NCI-H524 (cell line): ENCODE measurements at places on chromosomes 2 and 18.

DNA sequence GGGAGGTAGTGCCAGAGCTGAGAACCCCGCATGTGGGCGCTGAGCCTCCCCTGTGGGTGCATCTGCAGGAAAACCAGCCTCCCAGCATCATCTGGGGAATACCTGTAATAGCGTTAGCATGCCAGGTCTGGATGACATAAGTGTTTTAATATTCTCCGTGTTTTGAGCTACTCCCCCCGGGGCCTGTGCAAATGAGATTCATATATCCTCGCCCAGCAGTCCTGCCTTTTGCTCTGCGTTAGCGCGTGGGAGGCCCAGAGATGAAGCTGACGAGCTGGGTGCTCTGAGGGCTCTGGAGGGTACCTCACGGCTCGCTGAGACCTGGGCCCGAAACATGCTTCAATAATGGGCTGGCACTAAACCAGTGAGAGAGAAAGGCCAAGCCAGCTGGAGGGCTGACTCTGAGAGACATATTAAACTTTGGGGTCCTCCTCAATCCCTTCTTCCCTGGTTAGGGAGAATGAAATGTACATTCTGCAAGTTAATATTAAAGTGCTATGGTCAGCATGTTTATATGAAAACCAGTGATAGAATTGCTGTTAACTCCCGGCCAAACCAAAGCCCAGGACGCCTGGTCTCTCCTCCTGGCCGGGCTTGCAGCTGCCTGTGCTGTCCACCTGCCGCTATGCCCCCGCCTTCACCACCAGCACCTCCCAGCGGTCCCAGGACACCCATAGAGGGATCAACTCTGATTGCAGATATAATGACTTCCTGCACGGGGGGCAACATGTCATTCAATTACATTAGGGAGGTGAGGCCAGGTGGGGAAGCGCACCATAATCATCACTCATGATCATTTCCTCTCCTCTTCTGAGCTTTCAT lies 77.0 kb downstream of the EDAR start:
- no peak for DNase-seq

GRCh38 chr2:58739033-58739432 lies 497.9 kb upstream of the FANCL start:
- DNase-seq: no peak

DNA sequence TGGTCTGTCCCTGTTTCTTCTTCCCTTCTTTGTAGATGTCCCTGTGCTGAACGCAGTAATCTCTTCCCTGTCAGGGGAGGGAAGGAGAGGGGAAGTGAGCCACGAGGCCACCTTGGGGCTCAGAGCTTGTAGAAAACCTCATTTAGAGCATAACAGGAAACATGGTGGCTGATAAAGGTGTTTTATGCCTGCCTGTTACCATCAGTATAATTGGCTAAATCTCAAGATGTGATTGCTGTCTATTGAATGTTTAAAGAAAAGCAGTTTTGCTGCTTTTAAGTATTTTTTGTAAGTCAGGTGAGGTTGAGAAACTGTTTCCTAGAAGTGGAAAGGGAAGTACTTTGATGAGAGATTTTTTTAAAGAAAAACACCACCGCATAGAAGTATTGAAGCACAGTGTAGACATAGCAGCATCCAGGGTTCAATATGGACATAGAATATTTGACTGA lies 59.7 kb upstream of the PDK1 start:
- DNase-seq: no peak

DNA sequence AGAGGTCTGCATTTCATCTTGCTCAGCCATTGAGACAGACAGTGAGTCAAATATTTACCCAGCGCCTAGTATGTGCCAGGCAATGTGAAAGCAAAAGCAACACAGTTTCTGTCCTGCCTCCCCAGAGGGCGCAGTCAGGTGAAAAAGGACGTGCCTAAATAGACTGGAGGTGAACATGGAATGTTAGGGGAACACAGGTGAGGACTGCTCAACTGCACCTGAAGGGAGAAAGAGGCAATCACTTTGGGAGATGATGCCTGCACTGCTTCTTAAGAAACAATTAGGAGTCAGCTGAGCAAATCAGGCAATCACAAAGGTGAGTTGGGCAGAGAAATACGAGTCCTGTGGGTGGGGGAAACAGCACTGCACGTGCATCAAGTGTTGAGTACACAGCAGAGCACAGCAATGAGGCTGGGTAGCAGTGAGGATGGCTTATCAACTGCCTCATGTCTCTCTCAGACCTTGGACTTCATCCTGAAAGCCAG lies 218.3 kb upstream of the SMAD7 start:
- no peak for DNase-seq

DNA sequence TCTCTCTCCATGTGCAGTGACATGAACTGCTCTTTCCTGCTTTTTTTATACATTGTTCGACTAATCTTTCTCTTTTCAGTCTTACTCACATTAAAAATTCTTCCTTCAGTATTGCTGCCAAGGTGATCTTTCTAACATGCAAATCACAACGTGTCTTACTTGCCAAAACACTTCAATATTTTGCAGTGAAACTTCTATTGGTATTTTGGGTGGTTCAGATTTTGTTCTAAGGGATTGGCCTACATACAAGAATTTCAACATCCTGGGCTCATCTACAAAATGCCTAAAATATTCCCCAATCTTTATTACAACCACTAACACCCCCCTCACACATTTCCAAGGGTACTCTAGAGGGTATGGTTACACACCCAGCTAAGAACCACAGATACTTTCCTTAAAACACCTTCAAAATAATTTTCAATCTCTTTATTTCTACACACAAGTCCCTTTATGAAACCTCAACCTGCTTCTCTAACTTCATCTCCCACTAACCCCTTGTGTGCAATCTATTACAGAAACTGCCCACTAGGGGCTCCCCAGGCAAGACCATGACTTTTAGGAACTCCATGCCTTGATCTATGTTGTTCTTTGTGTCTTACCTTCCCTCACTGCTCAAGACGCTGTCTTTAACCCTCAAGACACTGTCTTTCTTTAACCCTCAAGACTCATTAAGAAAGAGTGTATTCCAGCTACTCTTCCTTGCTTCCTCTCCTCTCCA lies 50.9 kb downstream of the COL3A1 start:
- no peak for DNase-seq

DNA sequence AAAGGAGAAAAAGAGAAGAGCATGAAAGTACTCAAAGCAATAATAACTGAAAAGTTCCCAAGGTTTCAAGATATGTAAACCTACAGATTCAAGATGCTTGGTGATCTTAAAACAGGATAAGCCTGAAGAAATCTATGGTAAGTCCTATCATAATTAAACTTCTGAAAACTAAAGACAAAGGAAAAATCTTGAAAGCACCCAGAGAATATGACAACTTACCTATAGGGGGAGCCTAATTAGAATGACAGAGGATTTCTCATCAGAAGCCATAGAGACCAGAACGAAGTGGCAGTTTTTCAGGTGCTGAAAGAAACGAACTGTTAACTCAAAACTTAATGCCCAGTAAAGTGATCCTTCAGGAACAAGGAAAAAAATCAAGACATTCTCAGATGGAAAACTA lies 59.7 kb downstream of the XDH start:
- no peak for DNase-seq

GRCh38 chr18:36298126-36298741 lies 721 bp downstream of the FHOD3 start:
- peak; percentile 56 for DNase-seq

- no peak for DNase-seq
Measured at GRCh38 chr2:236740506-236740905, 170.9 kb downstream of the ACKR3 start.

GRCh38 chr2:176565641-176566323 lies 296.5 kb downstream of the MTX2 start:
- no peak for DNase-seq

GRCh38 chr2:134249755-134250154 lies 4.1 kb upstream of the MGAT5 start:
- no peak for DNase-seq

DNA sequence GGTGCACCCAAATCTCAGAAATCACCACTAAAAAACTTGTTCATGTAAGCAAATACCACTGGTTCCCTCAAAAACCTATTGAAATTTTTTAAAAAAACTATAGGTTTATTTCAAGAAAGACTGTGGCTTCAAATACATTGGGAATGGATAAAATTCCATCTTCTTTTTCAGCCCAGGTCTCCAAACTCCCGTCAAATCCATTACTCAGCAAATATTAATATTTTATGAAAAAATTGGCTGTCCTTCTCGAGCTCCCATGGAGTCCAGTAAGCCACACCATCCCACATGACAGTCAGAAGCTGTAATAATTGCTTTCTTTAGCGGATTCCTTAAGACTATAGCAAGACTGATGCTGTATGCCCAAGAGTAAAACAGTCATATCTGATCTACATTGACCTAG lies 204.4 kb upstream of the DOK6 start:
- DNase-seq: no peak

DNA sequence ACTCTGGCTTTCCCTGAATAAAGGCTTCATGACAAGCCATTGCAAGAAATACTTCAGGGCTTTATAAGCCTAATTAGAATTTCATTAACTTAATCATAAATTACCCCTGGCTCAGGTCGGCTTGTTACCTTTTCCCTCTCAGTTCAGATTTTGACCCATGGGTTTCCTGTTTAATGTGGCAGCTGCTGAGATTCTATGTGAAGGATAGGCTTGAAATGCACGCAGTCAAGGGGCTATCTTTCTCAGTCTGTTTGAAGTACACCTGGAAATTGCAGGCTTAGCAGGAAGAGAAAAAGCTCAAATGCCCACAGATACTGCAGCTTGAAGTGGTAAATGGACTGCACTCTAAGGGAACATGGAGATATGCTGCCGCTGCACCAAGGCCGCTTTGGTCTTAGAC lies 49.4 kb downstream of the CAVIN2 start:
- DNase-seq: no peak

DNA sequence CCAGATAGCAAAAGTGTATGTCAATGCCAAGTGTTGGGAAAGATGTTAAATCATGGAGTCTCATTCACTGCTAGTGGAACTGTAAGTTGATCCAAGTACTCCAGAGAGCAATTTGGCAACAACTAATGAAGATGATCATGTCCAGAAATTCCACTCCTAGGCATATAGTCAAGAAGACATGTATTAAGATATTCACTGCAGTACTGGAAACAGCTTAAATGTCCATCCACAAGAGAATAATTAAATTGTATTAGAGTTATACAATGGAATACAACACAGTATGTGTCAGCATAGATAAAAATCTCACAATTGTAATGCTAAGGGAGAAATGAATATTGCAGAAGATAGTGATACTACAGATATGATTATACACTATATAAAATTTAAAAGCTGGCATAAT lies 15.2 kb upstream of the LBH start:
- DNase-seq: no peak

GRCh38 chr2:106866641-106867040 lies 19.3 kb downstream of the ST6GAL2 start:
- DNase-seq: no peak

DNA sequence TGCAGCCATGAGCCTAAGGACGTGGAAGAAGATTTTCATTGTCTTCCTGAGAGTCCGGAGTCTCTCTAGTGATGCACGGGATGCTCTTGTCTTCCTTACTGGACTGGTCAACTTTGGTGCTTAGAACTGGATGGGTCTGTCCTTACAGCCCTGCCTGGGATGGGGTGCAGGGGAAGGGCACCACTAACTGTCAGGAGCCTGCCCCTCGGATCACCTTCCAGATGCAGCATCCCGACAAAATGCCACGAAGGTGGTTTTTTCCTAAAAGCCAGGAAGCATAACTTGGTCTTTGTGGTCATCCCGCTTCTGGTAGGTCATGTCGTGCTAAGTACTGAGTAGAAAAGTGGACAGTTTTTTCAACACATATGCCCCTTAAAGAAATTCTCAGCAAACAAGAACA lies 207.4 kb upstream of the TWIST2 start:
- no peak for DNase-seq

DNA sequence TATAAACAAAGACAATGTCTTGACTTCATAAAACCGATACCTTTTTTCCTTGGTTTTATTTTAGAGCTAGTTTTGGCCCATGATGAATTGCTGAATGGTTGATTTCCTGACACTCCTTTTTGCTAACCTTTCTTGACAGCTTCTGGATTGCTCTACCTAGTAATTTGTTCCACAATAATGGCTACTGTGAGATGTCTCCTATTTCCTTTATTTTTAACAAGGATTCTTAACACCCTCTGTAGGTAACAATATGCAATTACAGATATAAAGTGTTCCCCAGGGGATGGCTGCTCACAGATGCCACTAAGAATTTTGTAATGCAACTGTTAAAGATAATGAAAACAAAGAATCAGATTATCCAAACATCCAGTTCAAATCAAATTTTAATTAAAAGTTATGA lies 100.8 kb upstream of the ATP5MC3 start:
- peak; percentile 82 for DNase-seq

DNA sequence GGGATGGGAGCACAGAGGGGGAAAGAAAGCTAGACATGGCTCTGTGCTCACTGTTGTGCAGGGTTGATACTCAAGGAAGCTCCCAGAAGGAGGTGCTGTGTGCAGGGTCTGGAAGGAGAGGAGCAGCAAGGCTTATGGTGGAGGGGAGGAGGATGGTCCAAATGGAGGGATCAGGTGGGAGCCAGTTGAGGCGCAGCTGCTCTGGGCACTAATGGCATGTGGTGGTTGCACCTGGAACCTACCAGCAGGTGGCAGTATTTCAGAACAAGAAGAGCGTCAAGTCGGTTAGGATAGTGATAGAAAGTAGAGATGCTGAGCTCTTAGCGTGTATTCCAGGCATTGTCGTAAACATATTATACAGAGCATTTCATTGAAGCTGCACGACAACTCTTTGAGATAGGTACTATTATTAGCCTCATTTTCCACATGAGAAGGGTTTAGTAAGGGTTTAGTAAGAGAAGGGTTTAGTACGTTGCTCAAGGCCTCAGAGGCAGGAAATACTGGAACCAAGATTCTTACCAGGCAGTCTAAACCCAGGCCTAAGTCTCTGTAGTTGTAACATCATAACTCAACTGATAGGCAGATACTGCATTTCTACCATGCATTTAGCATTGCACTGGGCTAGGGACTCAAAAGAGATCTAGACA lies 223.7 kb downstream of the CYP26B1 start:
- peak; percentile 70 for DNase-seq

DNA sequence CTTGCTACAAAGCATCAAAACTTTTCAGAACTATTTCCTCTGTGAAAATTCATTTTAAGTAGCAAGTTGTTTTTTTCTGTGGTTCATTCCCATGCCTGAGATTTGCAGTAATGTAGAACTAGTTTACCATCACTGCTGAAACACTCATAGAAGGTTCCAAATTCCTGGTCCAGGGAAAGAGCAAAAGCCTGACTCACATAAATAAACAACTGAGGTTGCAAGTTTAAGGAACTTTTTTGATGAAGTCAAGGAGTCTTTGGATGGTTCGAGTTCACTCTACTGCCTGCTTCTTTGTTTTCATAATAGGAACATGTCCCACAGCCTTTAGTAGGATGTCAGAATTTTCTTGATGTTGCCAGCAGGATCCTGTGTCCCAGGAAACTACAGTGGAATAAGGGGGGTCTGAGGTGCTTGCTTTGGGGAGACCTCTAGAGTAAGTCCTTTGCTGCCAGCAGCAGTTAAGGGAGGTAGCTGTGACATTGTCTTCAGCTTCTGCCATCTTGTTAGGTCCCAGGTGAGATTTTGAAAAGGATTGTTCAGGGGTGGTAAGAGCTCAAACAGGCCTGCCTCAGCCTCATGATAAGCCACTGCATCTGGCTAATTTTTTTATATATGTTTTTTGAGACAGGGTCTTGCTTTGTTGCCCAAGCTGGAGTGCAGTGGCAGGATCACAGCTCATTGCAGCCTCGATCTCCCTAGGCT lies 43.9 kb downstream of the ACSL3 start:
- DNase-seq: no peak

- DNase-seq: peak; percentile 58
Measured at GRCh38 chr2:200306196-200306930, at the start of gene SPATS2L. Gene SPATS2L (plus strand): TSS chr2:200306693. CDS start chr2:200389245, 82,552 bp downstream.

GRCh38 chr2:25251422-25252273 lies 83.3 kb upstream of the POMC start:
- peak; percentile 76 for DNase-seq

GRCh38 chr2:205682239-205682970 lies at the start of gene NRP2:
Gene NRP2 (plus strand): TSS chr2:205682501. CDS start chr2:205683291, 790 bp downstream.
- peak; percentile 69 for DNase-seq
